ENCODE measurements at places on chromosomes 1 and 21.

GRCh38 chr1:22128392-22128791 lies 14.5 kb downstream of the WNT4 start:
- DNase-seq = no peak

DNA sequence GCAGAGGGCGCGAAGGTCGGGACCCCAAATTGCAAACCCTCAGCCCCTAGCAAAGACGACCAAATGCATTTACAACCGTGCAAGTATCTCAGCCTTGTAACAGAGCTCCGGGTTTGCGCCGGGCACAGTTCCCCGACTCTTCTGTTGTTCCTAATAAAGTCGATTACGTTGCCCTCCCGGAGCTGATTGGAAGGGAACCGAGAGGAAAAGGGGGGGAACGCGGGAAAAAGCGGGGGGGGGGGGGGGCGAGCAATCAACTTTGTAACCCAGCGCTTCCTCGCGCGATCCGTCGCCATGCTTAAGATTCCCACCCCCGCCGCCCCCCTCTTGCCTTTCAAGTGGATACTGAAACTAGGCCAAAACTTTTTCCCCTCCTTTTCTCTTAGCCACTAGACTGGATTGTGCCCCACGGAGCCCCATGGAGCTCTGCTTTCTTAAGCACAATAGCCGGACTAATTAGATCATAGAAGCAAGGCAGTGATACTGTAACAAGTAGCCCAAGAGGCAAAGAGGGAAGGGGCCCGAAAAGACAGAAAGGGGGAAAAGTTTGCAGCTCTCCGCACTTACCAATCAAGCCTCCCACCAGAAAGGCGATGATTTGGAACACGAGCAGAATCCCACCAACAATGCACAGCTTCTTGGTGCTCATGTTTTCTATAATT lies 565 bp downstream of the WLS start:
- DNase-seq = no peak

DNA sequence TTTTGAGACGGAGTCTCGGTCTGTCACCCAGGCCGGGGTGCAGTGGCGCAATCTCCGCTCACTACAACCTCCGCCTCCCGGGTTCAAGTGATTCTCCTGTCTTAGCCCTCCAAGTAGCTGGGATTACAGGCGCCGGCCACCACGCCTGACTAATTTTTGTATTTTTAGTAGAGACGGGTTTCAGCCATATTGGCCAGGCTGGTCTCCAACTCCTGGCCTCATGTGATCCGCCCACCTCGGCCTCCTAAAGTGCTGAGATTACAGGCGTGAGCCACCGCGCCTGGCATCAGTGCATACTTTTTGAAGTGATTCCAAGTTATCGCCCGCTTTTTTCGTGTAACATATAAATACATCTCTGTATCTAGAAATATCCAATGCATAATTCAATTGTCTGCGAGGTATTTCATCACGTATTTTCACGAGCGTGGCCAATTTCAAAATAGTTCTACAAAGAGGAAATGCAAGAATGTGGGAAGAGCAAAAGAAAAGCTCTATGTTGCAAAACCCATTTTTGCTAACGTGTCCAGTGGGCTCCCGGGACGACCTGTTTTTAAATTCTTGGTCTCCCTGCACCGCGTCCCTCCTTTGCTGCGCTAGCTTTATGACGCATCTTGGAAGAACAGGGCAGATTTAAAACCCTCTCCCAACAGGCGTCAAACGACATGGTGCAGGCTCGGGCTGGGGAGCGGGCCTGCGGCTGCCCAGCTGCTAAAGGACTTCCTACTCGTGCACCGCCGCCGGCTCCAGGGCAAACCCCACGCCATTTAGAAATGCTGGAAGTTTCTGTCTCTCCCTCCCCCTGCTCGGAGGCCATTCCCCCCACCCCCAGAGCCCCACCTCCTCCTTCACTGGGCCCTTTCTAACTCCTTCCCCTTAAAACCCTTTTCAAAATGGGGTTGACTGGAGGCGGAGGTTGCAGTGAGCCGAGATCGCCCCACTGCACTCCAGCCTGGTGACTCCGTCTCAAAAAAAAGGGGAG lies 923 bp upstream of the IFNGR2 start:
- no peak for DNase-seq

GRCh38 chr21:42289926-42290325 lies 25.3 kb downstream of the TFF3 start:
- DNase-seq = no peak

DNA sequence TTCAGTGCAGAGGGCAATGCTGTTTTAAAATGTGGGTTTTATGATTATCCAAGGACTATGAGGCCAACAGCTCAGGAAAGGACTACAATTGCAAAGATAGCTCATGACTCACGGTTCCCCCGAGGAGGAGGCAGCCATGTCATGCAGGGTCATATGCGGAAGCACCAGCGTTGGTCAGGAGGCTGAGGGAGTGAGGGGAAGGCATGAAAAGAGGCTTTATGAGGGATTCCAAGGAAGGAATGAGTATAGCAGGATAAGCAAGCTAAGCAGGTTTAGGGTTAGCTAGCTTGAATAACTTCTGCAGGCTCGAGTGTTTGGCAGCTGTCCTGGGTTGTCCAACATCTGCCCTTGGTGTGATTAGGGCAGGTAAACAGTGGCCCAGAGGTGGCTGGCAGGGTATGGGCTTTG lies 495.1 kb downstream of the SETD4 start:
- no peak for DNase-seq

- DNase-seq = no peak
Measured at GRCh38 chr1:217661407-217661806, 30.3 kb downstream of the SPATA17 start.

Measured in keratinocyte (primary cell).